Trophoblast cell (in vitro differentiated cells and primary cell): ENCODE measurements at places on chromosomes 1 and 21.

DNA sequence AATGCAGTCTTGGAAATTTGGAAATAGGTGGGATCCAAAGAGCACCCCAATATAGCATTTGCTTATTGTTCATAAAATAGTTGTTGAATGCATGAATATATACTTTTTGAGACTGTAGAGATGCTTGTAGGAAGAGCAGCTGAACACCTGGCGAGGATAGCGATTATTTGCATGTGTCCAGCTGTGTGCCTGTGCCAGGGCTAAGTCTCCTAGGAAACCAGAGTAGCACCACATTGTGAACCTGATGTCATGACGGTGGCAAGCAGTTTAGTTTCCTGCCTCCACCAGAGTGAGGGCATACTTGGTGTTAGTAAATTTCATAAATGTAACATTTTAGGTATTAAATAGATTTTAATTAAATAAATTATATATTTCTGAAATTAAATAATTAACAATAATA lies 37.3 kb upstream of the IRF2BP2 start:
- no peak for DNase-seq

- DNase-seq: peak; percentile 39
These were observed 2.4 kb upstream of the IKBKE start for GRCh38 chr1:206467915-206468314.

DNA sequence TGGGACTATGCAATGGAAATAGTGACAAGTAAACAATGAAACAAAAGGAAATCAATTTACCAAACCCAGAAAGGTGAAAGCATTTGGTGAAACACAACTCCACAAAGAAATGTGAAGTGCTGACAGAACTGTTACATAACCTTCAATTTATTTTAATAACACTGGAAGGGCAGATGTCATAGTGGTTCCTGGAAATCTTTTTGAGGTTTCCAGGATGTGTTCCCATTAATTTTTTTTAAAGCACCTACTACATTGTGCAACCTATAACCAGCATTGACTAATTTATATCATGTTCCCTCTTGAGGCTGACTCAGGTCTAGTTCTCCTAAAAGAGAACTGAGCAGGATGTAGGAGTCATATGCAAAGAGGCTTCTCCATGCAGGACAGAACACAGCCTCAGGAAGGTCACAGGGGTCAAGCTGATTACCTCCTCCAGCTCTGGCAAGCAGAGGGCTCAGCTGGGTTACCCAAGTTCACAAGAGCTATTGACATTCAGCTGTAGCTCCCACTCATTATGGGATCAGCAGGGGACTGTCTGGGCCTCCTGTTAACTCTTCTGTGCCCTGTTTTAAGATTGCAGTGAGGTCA lies 157.1 kb upstream of the NRIP1 start:
- DNase-seq: peak; percentile 34

- no peak for DNase-seq
These were observed 136.1 kb upstream of the IRF2BP2 start for GRCh38 chr1:234745844-234746797.

- DNase-seq: no peak
These were observed 19.6 kb downstream of the CDC42BPA start for GRCh38 chr1:227298512-227299240.

GRCh38 chr1:13816016-13816760 lies 116.2 kb downstream of the PRDM2 start:
- DNase-seq: no peak

- DNase-seq: no peak
These were observed 3.1 kb downstream of the SLC45A3 start for GRCh38 chr1:205677167-205677566.

- no peak for DNase-seq
These were observed 40.8 kb downstream of the RGL1 start for GRCh38 chr1:183845681-183846080.

GRCh38 chr1:85216697-85217096 lies 15.9 kb upstream of the SYDE2 start:
- DNase-seq: no peak

DNA sequence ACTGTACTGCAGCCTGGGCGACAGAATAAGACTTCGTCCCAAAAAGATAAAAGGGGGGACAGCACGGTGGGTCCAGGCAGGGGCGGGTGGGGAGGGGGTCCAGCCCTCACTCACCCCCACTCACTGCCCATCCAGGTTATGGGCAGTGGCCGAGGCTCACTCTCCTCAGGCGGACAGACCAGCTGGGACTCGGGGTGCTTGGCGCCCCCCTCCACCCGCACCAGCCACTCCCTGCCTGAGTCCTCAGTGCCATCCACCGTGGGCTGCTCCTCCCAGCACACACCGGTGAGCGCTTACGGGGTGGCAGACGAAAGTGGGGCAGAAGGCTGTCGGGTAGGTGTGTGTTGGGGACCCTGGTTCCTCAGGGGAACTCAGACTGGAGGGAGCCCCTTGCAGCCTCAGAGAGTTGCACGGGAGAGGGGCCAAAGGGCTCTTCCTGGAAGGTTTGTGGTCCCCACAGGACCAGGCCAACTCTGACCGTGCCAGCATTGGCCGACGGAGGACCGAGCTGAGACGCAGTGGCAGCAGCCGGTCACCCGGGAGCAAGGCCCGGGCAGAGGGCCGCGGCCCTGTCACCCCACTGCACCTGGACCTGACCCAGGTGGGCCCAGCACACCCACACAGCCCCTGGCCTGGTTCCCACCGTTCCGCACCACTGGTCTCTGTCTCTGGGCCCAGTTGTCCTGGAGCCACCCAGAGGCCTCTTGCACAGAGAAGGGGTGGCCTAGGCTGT lies 6.6 kb downstream of the PLEKHN1 start:
- no peak for DNase-seq

GRCh38 chr1:185914089-185914488 lies 179.9 kb downstream of the HMCN1 start:
- DNase-seq: no peak

- no peak for DNase-seq
These were observed 5.8 kb downstream of the MYCL start for GRCh38 chr1:39895731-39896480.

DNA sequence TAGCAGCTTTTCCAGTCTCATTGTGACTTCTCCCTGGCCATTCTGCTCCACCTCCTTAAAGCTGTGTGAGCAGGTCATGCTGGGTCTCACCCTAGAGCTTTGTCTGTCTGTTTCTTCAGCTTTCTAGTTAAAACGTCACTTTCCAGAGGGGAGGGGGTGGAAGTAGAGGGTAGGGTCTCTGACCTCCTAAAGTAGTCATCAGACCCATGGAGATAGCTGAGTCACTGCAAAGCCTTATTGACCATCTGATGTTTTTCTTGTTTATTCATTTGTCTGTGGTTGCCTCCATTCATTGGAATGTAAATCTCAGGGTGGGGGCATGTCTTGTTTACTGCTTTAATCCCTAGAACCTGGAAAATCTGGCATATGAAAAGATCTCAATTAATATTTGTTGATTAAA lies 52.7 kb downstream of the ELF3 start:
- no peak for DNase-seq

DNA sequence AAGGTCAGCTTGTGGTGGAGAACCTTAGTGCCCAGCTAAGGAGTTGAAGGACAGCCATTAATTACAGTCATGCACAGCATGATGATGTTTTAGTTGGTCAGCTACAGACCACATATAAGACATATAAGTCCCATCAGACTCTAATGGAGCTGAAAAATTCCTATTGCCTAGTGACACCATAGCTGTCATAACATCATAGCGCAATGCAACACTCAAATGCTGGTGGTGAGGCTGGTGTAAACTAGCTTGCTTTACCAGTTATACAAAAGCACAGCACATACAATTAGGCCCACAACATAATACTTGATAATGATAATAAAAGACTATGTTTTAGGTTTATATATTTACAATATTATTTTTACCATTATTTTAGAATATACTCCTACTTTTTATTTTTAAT lies 4.0 kb downstream of the ECHDC2 start:
- DNase-seq: peak; percentile 81

DNA sequence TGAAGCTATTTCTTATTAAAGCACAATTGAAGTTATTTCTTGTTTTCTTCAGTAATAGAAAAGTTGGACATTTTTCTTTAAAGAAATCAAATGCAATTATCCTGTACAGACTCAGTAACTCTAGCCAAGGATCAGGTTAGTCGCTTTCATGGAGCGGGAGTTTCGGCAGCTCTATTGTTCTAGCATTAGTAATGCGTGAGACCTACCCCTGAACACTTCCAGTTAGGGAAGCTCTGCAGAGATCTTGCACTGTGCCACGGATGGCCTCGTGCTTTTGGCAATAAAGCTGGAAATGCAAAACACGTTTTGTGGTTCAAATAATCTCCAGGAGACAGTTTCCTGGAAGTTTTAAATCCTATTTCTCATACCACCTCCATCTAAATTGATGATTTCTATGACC lies 488.4 kb downstream of the SETD4 start:
- no peak for DNase-seq

DNA sequence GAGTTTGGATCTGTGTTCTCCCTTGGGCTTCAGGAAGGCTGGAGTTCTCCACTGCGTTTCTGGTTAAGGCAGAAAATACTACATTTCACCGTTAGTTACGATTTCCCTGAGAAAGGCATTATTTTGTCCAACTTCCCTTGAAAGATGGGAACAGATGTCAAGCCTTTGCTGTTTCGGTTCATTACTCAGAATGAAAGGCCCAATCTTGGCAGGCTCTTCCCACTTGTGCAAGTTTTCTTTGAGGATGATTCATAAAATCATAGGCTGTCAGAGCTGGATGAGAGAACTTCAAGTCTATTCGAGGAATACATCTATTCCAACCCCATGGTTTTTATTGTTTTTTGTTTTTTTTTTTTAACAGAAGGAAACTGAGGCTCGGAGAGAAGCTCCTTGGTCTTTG lies 205.2 kb downstream of the GRIK3 start:
- DNase-seq: no peak

DNA sequence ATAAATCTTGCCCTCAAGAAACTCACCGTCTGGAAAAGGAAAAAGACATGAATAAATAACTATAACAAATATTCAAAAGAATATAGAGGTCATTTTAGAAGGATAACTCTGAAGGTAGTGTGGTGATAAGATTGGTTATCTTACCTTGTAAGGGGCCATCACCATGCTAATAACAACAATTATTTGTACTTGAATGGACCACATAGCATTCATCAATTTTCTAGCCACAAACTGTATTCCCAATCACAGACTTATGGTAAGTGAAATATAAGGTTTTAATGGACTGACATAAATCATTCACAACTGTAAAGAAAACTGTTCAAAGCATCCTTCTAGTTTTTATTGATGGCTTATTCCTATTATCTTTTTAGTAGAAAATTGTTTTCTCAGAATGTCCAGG lies 57.8 kb downstream of the HMCN1 start:
- DNase-seq: no peak

- DNase-seq: no peak
These were observed 126.7 kb downstream of the EIF4G3 start for GRCh38 chr1:21050031-21050430.

DNA sequence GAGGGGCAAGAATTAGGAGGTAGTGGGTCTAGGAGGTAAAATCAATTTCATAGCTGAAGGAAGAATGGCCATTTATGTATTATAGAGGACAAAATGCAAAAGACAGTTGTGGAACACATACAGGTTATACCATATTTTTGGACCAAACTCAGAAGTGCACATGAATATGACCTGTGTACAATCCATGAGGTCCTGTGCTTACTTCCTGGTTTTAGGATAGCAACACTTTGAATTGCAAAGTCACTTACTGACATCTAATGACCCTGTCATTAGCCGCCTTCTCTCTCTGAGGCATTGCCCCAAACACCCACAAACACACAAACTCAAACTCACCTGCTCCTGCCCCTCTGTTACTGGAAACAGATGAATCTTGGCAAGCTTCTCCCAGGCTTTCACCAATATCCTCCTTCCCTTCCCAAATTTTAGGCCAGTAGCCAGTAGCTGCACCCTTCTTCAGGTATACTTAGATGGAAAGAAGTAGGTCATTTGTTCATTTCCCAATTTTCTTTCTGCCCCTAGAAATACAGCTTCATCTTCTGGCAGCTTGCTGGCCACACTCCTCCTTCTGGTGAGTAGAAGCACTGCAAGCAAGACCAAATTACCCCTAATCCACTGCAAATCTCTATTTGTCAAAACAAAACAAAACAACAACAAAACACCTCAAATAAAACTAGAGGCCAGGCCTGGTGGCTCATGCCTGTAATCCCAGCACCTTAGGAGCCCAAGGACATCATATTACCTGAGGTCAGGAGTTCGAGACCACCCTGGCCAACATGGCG lies 13.7 kb upstream of the RPL5 start:
- DNase-seq: no peak

DNA sequence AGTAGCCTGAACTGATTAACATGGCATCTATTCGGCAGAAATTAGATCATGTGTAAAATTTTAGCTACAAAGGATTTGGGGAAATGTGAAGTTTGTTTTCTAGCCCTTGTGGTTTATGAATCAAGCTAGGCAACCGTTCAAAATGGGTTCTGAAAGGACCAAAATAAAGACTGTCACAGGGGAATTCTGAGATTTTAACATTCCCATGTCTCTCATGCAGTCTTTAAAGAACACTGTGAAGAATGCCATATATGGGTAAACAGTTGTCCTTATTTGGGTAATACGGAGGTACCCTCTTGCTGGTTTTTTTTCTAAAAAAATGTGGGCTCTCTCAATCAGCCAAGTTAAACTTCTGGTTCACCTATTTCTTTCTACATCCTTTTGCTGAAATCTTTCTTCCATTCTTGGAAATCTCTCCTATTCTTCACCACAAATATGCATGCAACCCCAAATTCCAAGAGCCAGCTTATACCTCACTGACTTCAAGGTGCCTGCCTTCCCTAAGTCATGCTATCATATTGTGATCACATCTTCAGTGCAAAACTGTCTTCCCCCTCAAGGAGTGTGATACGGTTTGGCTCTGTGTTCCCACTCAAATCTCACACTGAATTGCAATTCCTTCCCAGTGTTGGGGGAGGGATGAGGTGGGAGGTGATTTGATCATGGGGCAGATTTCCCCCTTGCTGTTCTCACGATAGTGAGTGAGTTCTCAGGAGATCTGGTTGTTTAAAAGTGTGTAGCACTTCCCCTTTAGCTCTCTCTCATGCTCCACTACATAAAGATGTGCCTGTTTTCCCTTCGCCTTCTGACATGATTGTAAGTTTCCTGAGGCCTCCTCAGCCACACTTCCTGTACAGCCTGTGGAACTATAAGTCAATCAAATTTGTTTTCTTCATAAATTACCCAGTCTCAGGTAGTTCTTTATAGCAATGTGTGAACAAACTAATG lies 308.7 kb downstream of the TTLL7 start:
- no peak for DNase-seq

DNA sequence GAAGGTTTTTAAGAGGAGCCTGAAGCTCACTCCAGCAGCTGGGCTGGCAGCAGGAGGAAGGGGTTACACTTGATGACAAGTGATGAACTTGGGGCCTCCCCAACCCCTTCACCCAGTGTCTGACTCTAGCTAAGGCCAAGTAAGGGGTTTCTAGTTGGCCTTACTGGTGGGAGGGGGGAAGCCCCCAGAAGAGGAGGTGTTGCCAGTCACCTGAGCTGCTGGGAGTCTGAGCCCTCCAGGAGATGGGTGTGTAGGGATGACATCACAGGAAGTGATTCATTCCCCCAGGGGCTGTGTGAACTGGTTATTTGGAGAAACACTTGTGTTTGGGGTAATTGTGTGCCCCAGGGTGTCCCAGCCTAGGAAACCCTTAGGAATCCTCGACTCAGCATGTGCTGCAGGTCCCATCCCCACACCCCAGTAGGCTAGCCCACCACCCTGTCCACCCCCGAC lies 3.1 kb downstream of the PADI1 start:
- peak; percentile 57 for DNase-seq
